ENCODE measurements at places on chromosomes 7 and 10.

- DNase-seq, result no peak
Observed at GRCh38 chr10:54666192-54666591, 134.8 kb downstream of the PCDH15 start.

DNA sequence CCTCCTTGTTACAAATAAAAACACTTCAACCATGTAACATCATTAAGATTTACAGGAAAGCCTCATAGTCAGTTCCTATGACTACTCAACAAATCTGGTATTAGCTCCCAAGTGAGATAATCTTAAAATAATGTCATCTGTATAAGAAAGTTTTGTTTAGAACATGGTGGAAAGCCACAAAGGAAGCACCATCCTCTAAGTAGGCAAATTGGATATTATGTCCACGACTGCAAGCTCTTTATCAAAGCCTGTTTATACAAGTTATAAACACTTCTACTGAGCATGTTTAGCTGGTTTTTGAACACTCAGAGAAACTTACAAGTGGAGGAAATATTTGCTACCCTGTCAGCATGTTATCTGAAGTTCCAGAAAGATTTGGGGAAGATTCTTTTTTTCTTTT, 349.8 kb downstream of the ARL4A start:
- no peak for DNase-seq

DNA sequence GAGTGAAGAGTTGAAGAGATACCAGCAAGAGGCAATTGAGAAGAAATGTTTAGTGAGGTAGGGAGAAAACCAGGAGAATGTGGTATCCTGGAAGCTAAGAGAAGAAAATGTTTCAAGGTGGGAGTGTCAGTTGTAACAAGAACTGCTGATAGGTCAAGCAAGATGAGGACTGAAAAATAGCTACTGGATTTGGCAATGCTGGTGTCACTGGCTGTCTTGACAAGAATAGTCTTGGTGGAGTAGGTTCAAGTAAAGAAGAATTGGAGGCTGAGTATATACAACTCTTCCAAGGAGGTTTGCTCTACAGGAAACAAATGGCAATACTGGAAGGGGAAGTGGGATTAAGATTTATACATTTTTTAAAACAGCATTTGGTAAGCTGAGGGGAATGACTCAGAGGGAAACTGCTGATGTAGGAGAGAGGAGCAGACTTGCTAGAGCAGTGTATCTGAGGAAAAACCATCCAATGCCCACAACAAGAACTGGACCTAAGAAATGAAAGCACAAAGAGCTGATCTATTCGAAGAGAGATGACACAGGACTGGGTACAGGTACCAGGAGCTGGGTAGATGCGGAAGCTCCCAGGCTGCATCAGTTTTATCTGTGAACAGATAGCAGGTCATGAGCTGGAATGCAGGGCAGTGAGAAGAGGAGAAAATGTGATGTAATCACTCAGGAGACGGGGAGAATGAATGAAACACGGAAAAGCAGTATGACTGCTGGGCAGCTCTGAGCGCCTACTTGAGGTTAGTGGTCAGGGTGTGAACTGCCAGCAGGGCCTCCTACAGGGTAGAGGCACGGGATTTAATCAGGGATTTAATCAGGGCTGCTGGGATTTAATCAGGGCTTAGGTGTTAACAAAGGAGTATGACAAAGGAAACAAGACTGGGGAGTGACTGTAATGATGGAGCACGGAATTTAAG, 34.5 kb downstream of the FAM25A start:
- no peak for DNase-seq

- no peak for DNase-seq
Observed at GRCh38 chr7:1018334-1018695, 26.0 kb upstream of the GPR146 start.

GRCh38 chr10:43809211-43809930, 160.7 kb upstream of the ZNF32 start:
- DNase-seq, result no peak

- DNase-seq, result no peak
Observed at GRCh38 chr7:20223356-20223755, 6.2 kb upstream of the MACC1 start.

GRCh38 chr7:148699024-148699781, 500 bp downstream of the CUL1 start:
- peak; percentile 30 for DNase-seq

DNA sequence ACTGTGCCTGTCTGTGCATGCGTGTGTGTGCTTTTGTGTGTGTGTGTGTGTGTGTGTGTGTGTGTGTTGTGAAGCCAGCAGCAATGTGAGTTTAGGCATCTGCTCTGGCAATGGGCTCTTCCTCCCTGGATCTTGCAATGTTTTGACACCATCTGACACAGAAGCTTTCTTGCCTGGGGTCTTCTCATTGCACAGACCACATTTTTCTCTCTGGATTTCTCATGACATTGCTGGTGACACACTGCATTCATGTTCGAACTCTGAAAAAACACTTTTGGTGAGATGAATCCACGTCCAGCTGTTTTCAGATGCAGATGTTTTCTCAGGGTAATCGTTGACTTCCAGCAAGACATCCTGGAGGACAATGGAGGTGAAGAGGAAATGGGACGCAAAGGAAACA, 63.0 kb upstream of the FZD8 start:
- no peak for DNase-seq

- no peak for DNase-seq
Observed at GRCh38 chr7:158286210-158286609, 301.4 kb downstream of the PTPRN2 start.

GRCh38 chr7:2645274-2645868, 13.6 kb downstream of the TTYH3 start:
- DNase-seq, result no peak

GRCh38 chr7:37826825-37827224, 21.6 kb upstream of the NME8 start:
- no peak for DNase-seq

GRCh38 chr7:97117035-97117371, 495 bp upstream of the SDHAF3 start:
- no peak for DNase-seq

GRCh38 chr7:110003827-110004226, 1087.1 kb upstream of the LRRN3 start:
- DNase-seq, result no peak

GRCh38 chr7:38561166-38561565, 70.0 kb downstream of the AMPH start:
- DNase-seq, result no peak

- DNase-seq, result no peak
Observed at GRCh38 chr10:121516093-121516865, 82.0 kb downstream of the FGFR2 start.

DNA sequence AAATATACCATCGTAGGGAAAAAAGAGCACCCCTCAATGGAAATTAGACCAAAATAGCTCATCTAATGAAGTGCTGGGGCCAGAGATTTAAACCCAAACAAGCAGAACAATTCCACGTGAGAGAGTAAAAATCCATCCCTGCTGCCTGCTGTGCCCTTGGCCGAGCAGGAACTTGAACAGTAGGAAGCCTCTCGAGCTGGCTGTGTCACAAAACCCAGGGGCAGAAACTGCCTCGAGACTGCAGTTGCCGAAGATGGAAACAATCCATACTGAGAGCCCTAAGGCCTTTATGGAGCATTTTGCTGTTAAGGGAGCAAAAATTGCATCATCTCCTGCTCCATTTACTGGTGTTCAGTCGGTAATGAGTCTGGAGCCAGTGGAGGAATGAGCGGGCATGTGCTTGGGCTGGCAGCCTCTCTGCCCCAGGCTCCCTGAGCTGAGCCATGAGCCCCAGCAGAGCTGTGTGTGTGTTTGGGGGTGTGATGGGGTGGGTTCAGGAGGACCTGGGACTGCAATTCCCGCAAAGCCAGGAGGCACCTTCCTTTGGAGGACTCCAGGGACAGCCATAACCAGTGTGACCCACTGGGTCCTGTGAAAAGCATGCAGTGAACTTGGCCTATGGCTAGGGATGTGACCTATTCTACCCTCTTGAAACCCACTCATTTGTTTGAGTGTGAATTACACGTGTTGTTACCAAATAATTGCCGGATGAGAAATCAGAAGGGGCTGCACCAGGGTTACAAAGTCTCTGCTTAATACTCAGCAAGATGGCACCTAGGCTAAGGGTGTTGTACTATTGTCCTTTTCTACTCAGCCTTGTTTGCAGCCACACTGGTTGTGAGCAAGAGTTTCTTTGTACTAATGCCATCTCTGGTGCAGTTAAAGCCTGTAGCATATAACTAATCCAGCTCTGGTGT, 58.3 kb downstream of the CDHR3 start:
- no peak for DNase-seq

GRCh38 chr10:110002801-110003523, 4.8 kb upstream of the ADD3 start:
- no peak for DNase-seq

DNA sequence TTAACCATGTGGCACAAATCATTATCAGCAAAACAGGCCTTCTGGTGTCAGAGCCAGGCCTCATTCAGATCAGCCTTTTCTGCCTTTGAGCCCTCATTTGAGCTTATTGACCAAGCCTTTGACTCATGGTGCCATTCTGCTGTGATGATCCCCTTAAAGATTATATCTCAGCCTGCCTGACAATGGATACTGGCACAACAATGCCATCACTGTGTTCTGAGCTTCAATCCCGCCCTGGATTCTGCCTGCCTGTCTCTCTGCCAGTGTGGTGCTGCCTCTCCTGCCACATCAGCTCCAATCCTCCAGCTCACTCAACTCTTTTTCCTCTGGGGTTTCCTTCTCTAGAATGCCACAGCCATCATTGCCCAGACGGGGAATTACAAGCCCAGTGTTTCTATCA, 52.6 kb downstream of the SRI start:
- DNase-seq, result no peak

DNA sequence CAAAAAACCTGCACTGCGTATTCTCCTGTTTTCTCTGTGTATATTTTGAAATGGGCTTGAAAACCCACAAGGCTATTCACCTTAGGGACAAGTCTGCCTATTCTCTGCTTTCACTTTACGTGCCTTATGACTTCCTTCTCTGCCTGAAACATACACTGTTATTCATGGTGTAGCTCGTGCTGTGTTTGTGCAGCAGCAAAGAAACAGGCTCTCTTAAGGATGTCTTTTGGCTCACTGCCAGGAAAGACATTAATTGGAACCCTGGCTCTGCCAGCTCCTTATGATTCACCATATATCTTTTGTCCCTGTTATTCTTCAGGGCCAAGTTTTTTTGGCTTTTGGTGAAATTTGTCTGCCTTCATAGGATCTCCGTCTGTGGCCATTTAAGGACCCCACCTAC, 92.4 kb downstream of the TMEM106B start:
- DNase-seq, result no peak

GRCh38 chr7:76282344-76283253, 19.9 kb upstream of the HSPB1 start:
- no peak for DNase-seq

- DNase-seq, result no peak
Observed at GRCh38 chr10:121418126-121418777, 180.0 kb downstream of the FGFR2 start.

GRCh38 chr7:13633857-13634256, 355.6 kb downstream of the ETV1 start:
- DNase-seq, result no peak

GRCh38 chr7:128151635-128152034, 89.4 kb upstream of the LEP start:
- DNase-seq, result no peak

GRCh38 chr10:79068203-79068561, 584 bp upstream of the ZMIZ1 start:
- DNase-seq, result peak; percentile 43
